ENCODE measurements at places on chromosomes 2 and 18.

DNA sequence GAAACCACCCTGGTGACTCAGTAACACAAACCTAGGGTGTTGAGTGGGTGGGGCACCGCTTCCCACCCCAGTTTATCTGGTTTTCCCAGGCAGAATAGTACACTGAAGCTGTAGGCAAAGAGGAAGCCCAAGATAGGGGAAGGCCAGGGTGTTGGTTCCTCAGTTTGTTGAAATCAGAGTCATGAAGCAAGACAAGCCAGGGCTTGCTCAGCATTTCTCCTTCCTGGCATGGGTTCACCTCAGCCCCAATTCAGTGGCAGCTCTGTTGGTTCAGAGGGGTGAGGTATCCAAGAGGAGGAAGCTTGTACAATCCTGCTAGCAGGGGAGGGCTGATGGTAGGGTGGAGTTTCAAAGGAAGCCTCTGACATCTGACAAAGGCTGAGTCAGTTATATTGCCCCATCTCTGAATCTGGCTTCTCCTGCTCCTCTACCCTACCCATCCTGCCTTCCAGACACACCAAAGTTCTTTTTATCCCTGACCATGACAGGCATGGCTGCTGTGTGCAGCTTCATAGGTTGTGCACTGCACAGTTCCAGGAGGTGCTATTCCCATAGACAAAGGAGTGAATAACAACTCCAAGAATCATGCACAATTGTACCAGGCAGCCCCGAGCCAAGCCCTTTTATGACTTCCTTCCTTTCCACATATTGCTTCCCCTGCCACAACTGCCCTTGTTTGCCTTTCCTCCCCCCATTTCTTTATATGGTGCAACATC is 24.9 kb upstream of the RAB10 start:
- no peak for DNase-seq

DNA sequence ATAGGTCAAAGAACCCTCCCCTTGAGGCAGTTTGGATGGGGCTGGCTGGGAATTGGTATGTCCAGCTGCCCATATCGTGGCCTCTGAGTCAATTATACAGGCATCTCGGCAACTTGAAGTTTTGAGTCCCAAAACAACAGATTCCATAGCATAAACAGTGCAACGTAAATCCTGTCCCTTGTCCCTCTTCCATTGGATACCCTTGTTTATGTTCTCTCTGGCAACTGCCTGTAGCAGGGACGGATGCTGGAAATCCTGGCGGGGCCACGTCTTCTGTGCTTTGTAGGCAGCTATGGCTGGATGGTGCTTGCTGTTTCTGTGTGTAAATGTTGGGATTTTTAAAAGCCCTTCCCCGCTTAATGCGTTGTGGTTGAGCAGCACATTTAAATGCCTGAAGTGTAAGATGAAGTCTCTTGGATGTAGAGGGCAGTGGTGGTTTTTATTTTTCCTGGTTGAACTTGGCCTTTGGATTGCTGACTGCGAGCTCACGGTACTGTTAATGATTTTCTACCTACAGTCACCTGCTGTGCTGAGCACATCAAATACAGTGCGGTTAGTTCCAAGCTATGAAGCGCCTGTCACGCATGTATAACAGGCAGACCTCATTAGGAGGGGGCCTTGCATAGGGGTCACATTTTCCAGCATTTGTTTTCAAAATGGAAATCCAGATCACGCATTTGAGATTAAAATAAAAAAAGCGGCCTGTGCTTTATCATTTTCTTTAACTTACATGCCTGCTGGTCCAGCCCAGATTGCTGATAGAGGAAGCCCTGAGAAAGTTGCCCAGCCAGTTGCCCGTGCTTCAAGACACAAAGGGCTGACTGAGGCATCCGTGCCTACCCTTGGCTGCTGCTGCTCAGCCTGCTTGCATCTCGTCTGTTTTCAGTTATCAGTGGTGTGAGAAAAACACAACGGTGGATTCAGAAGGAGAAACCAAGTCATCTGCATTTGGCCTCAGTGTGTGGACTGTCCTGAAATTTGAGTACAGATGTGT is 84.7 kb downstream of the NEDD4L start:
- no peak for DNase-seq

GRCh38 chr2:56749152-56749752 is 565.5 kb downstream of the CCDC85A start:
- DNase-seq, result no peak

GRCh38 chr2:37350034-37350433 is 5.6 kb downstream of the QPCT start:
- DNase-seq, result peak; percentile 13

GRCh38 chr2:108377815-108378630 is at the start of gene SULT1C4:
Gene SULT1C4 (plus strand): TSS chr2:108377954. CDS start chr2:108378338, 384 bp downstream.
- no peak for DNase-seq

GRCh38 chr2:85794491-85795121 is 40.8 kb downstream of the ATOH8 start:
- DNase-seq, result no peak

- no peak for DNase-seq
These were observed 61.8 kb upstream of the VPS54 start for GRCh38 chr2:64081046-64081445.

GRCh38 chr2:57876313-57876712 is 170.3 kb upstream of the VRK2 start:
- no peak for DNase-seq

GRCh38 chr2:60496956-60497355 is 56.5 kb downstream of the BCL11A start:
- no peak for DNase-seq

GRCh38 chr2:196176142-196176738 is 4.9 kb upstream of the STK17B start:
- DNase-seq, result no peak

DNA sequence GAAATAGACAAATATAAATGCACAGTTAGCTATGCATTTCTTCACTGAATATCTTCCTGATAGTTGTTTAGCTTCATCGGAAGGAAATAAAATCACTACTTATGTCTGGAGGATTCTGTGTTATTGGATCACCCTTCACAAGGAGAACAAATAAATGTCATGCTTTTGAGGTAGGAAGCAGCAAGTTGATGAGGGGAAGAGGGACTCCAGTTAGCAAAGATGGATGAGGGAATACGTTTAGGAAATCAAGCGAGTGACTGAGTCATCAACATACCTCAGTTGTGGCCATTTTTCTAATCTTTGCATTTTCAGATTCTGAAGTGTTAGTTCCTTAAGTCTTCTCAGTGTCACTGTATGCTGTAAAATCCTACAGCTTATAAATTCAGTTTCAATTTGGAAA is 456.2 kb downstream of the EPHA4 start:
- DNase-seq, result no peak

- no peak for DNase-seq
These were observed 1207.7 kb downstream of the SUCLG1 start for GRCh38 chr2:83251321-83251872.

GRCh38 chr2:216742411-216742810 is 47.1 kb upstream of the IGFBP5 start:
- DNase-seq, result no peak

DNA sequence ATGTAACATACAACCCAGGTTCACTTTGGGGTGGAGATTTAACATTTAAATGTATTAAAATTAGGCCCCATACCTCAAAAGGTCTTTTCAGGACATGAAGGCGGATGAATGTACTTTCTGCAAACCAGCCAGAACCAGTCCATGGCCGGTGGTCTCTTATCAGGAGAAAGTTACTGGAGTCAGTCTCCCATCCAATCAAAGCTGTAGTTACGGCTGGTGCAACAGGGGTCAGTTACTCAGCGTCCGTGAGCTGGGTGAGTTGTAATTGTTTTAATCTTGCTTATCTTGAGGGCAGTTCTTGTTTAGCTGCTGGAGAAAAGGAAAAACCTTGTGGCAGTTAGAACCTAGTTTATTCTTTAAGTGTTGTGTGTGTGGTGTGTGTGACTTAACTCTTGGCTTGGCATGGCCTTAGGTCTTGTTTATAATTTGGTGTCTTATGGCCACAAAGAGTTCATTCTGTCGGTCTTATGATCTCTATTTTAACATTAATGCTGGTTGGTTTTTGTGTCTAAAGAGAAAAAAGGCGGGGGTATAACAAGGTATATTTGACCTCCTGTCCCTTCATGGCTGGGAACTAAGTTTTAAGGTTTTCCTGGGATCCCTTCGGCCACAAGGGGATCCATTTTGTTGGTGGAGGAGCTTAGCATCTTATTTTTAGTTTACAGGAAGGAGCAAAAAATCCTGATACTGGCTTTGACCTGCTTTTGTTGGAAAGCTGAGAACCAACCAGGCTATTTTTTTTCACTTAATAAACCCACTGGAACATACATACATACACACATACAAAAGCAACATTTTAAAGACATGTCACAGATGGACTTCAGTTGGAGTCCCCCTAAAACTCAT is 143.5 kb upstream of the NCK2 start:
- DNase-seq, result no peak

GRCh38 chr2:71498261-71498701 is 44.9 kb downstream of the DYSF start:
- DNase-seq, result no peak

GRCh38 chr2:218017211-218018053 is 14.6 kb upstream of the TNS1 start:
- no peak for DNase-seq

DNA sequence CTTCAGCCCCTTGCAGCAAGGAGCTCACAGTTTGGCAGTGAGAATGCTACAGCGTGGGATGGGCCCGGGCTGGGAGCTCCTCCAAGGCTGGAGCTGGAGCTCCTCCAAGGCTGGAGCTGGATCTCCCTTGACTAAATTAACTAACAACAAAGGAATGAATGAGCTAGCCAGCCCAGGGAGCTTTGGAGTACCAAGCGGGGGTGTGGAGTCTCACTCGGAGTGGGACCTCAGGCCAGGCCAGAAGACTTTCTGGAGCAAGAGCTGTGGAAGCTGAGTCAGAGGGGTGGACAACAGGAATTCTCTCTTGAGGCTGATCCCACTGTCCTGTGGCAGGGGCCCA is 244.7 kb upstream of the HS6ST1 start:
- no peak for DNase-seq

GRCh38 chr2:54534625-54535024 is 78.5 kb downstream of the SPTBN1 start:
- DNase-seq, result no peak

- DNase-seq, result peak; percentile 18
These were observed 86.8 kb upstream of the DNER start for GRCh38 chr2:229800997-229801754.

GRCh38 chr2:118319271-118319684 is 231.0 kb downstream of the INSIG2 start:
- no peak for DNase-seq

GRCh38 chr2:7450833-7451190 is 533.6 kb downstream of the RNF144A start:
- DNase-seq, result no peak

- DNase-seq, result no peak
These were observed 488.7 kb upstream of the TCF4 start for GRCh38 chr18:56076723-56077122.

DNA sequence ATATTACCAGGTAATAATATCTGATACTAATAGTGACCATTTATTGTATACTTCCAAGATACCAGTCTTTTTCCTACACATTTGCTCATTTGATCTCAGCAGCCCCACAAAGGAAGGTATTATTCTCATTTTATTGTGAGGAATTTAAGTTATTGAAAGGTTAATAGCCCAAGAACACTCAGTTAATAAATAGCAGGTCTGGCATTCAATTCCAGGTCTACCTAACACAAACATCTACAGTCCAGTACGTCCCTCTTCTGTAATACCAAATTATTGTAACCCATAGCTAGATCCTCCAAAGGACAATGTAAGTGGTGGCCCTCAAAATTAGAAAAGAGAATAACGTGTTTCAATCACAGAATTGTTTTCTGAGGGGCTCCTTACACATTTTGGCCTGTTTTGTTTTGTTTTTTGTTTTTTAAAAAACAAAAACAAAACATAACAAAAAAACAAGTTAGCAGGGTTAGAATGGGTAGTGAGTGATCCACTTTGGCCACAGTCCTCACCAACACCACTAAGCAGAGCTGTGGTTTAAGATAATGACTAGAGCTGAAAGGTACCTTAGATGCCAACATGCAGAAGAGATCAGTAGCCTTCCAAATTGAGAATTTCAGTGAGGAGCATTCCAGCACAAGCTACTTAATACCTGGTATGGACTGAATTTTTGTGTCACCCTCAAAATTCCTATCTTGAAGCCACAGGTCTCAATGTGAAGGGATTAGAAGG is 137.5 kb downstream of the DYM start:
- DNase-seq, result no peak

DNA sequence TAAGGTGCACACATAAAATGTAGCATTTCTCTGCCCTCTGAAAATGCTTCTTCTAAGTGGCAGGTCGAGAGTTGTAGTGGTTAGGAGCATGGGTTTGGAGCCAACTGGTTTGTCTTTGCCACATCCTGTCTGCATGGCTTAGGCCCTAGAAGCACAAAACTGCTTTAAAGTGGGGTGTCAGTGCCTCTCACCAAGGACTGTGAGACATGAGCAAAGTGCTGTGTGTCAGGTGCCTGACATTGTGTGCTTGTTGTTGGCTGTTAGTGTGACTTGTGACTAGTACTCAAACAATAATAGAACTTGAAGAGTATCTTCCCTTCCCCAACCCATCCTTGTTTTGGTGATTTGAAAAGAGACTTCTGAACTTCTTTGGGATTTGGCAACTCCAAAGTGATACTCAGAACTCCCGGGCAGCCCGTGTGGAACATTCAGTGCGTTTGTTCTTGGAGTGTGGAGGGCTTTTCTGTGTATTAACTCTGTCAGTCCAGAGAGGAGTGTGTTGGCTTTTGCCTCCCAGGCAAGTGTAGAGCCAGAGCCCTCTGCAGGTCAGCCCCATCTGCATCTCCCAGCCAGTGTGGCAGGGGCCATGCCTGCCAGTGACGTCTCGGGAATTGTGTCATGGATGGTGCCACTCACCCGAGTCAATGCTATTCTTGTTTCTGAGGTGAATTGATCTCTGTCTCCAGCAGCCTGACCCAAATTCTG is 5.0 kb downstream of the MGAT5 start:
- no peak for DNase-seq

DNA sequence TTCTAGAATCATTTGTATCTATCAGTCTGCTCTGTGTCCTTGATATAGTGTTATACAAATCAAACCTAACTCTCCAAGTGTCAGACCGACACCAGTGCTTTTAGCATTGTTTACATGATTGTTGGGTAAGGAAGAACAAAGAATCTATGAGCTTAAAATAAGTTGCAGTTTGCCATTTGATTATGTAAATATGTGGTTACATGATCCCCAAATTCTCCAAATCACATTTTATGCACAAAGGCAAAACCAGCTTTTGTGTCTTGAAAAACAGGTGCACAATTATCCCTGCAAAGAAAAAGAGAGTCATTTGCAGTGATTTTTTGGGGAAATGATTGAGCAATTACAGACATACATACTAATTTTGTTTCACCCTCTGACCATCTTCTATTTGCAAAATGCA is 652.6 kb upstream of the CHAC2 start:
- no peak for DNase-seq

DNA sequence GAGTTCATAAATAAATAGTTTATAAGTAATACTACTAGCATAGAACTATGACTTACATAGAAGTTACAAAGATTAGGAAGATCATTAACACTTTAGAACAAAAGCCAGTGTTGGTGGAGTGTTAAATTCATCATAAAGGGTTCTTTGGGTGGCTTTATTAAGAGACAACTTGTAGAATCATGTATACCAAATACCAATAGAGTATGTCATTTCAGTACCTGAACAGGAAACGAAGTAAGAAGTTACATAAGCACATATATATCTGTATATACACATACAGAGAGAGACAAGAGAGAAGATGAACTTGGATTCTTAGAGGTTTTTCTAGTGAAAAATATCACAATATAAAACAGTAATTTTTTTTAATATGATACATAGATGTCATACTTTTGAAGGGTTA is 82.5 kb upstream of the OTX1 start:
- DNase-seq, result no peak
